Urinary bladder (tissue), 4 donors: ENCODE measurements at places on chromosomes 2 and 18.

- no peak for DNase-seq
Measured at GRCh38 chr2:215843579-215843978, 169.8 kb downstream of the MREG start.

DNA sequence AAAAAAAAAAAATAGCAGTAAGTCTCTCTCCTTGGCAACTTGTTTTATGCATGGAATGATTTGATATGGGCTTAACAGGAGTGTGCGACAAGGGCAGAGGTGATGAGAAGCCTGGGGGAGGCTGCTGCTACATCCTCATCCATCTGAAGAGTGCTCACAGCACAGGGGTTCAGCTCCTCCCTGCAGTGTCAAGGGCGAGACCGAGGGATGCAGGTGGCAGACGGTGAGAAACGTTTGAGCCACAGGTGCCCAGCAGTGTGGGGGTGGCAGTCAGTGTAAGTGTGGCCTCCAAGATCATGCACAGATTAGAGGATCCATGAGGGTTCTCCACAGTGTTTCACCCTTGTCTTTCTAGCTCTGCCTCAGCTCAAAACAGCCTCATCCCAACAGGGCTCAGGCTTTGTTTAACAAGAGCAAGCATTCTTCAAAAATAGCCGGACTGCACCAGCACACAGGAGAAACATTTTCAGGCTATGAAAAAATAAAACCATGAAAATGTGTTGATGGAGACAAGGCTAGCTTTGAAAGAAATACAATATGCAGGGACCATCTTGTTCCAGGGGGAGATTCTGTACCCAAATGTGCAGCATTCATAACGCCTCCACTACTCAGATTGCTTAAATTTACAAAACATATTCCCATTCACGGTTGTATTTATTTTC, 324.5 kb upstream of the MYT1L start:
- DNase-seq: no peak

DNA sequence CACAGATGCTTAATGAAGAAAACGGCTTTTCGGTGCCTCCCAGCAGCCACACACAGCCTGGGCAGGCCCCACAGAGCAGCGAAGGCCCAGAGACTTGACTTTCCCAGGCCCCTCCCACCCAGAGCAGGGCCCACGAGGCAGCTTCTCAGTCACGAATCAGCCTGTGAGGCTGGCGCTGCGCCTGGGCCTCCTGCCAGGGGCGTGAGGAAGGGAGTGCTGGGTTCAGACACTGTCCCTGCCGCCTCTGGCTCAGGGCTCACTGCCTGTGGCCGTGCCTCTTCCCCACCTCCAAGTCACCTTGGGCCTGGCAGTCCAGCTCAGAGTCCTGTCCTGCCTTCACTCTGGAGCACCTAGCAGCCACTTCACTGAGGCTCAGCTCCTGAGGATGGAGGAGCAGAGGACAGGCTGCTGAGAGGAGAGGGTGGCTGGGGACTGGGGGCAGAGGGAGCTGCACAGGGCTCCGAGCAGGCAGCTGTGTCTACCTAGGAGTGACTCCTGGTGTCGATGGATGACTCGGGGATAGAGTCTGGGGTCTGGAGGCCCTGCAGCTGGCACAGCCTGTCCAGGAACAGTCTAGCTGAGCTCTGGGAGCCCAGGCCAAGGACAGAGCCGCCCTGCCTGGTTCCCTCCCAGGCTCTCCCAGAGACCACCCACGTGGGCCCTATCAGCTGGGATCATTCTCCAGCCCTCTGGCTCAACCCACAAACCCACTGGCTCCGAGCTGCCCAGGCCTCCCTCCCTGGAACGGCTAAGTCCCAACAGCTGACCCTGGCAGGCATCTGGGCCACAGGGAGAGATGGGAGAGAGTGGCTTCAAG, 36.4 kb upstream of the FOSL2 start:
- no peak for DNase-seq

DNA sequence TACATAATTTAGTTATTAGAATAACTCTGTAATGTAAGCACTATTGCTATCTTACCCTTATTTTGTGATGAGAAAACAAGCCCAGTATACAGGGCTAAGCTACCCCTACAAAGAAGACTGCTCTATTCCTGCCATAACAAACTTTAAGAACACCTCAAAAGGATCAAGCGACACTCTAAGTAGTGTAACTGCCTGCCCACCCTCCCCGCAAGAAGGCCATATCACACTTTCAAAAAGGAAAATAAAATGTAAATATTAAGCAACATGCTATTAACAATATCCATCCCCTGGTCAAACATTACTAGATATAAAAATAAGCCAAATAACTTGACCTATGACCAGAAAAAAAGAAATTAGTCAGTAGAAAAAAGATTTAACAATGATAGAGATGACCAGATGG, 741.7 kb upstream of the CNTNAP5 start:
- no peak for DNase-seq

DNA sequence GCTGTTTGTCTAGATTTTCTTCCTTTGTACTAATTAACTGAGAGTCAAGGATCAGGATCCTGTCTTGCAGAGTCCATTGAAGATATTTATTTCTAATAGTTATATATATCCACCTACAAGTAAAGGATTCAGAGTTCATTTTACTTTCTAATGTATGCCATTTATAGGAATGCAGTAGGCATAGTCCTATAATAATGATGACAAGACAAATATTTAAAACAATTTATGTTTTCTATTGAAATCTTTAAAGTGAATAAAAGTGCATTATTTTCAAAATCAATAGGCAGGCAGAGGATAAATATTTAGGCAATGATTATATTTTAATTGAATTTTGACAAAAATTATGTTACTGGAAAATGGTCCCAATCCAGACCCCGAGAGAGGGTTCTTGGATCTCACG, 1430.8 kb upstream of the NXPH2 start:
- DNase-seq: no peak

DNA sequence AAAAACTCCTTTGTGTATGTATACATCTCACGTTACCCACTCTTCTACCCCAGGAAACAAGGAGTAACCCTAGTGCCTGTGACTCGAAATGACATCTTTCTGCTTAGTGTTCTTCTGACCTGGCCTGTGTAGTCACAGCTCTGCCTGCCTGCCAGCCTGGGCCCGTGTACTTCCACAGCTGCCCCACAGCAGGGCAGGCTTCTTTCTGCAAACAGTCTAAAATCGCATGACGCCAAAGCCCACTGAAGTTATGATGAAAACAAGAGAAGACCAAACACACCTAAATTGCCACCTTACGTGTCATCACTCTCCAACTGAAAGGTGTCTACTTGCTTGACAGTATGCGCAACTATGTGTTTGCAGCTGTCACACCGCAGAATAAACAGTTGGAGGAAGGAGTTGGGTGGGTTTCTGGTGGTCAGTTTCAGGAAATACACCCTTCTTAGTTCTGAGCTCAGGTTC, 1.5 kb downstream of the GAREM1 start:
- no peak for DNase-seq

- DNase-seq: no peak
Measured at GRCh38 chr2:171547720-171548119, 25.4 kb downstream of the CYBRD1 start.

DNA sequence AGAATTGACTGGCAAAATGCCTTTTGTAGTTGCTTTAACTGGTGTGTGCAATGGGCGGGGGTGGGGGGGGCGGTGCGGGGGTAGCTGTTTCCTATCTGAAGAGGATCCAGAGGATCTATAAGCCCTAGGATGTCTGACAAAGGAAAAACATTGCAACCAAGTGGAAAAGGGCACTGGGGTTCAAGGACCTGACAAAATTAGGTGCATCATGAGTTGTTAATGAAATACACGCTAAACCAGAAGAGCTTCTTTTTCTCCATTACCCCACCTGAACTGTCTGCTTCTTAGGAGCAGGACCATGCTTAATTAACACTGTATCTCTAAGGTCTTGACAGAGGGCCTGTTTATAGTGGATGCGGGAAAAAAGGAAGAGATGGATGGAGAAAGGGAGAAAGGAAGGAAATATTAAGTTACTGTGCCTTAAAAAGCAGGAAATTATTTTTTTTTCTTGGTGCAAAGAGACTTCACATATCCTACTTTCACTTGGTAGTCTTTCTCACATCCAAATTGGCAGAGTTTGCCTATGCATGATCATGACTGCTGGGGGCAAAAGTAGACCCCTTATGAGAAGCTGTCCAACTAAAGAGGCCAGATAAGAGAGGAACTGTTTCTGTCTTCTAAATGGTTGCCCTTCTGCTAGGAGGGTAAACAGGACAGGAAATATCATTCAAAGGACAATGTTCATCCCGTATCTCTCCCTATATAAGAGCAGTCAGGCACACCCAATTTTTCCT, 4.6 kb downstream of the RND3 start:
- no peak for DNase-seq
